ENCODE measurements at places on chromosomes 16 and 17.

- no peak for DNase-seq
Measured at GRCh38 chr17:7833011-7833794, 814 bp upstream of the KDM6B start.

GRCh38 chr17:20800146-20800545 is 220.6 kb downstream of the CDRT15L2 start:
- DNase-seq = no peak

GRCh38 chr16:30352488-30353401 is 2.4 kb downstream of the CD2BP2 start:
- DNase-seq = no peak

DNA sequence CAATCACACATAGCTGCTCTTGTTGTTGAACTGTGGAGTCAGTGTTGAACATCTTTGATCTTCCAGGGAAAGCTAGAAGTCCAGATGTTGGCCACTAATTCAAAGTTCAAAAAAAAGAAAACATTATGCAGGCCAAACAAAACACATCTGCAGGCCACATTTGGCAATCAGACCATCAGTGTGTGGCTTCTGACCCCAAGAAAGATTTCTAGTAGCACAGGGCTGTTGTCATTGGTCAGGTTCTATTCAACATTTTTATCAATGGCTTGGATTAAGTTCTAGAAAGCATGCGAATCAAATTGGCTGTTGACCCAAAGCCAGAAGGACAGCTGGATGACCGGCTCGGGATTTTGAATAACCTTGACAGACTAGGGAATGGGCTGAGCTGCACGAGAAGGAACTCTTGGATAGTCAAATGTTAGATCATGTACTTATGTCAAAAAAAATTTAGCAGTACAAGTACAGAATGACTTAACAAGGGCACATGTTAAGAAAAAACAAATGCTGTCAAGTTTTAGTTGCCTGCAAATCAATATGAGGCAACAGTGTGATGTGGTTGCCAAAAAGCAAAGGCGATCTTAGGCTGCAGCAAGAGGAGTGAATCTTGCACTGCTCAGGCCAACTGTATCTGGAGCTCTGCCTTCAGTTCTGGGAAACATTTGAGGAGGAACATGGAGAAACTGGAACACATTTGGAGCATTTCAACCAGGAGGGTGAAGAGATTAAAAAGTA is 187.6 kb downstream of the RGS9 start:
- no peak for DNase-seq

GRCh38 chr17:74235911-74236371 is 22.6 kb downstream of the TTYH2 start:
- DNase-seq = no peak

DNA sequence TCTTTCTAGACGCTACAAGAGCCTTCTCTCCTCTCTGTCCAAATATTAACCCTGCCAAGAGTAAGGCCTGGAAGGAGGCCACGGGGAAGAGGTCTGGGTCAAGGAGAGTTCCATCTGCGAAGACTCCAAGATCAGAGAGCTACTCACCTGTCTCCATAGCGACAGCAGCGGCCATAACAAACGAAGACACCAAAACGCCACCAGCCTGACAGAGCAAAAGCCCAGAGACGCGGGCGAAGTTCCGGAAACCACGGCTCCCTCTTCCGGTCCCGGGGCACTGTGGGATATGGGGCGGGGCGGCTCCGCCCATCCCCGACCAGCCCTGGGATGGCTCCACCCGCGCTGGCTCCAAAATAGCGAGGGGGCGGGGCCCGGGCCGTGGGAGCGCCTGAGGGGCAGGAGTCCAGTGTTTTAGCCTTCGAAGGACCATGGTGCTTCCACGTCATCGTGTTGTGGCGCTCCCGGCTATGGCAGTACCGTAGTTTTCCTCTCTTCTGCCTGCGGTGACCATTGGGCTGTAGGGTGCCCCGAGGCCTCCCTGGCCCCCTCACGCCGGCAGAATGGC is at the start of the genes C17orf100 and MED31:
C17orf100 (plus strand) TSS at position 409 of the 565 bp plus-strand sequence; CDS start at position 561, 152 bp downstream.
MED31 (minus strand) TSS at position 252 of the 565 bp plus-strand sequence; CDS start at position 175, 77 bp downstream.
- DNase-seq = peak; percentile 66

- DNase-seq = no peak
Measured at GRCh38 chr17:72334205-72334604, 213.4 kb downstream of the SOX9 start.

Measured in SIG-M5 (cell line).